ENCODE measurements at places on chromosomes 5 and 9.

DNA sequence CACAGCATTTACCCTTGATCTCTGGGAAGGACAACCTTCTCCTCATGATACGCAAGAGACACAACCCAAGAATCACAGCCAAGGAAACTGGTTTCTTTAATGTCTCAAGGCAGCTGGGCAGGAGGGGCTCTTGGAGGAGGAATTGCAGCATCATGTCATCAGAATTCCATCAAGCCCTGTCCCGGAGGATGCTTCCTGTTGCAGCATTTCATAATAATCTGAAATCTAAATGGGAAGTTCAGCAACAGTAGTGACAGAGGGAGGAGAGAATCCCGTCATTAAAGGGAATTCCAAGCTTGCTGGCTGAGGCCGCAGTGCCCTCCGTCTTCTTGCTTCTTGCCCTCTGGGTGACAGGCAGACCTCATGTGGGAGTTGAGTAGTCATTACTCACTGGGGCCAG is 192.7 kb downstream of the TENT4A start:
- DNase-seq, result no peak

DNA sequence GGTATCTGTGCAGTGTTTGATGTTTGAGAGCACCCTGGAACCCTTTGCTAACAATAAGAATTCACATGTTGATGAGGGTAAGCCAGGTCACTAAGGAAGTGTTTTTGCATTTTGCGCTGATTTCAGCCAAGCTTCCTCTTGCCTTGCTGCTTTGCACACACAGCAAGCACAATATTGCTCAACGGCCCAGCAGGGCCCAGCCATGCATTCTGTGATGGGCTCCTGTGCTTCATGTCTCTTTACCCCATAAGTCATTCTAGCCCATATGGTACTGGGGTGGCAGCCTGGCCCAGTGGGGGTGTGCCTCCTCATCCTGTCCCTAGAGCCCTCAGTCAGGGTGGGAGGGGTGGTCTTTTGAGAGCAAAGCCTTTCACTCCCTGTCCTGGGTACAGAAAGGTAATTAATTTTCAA is 481.3 kb downstream of the GADD45G start:
- no peak for DNase-seq

DNA sequence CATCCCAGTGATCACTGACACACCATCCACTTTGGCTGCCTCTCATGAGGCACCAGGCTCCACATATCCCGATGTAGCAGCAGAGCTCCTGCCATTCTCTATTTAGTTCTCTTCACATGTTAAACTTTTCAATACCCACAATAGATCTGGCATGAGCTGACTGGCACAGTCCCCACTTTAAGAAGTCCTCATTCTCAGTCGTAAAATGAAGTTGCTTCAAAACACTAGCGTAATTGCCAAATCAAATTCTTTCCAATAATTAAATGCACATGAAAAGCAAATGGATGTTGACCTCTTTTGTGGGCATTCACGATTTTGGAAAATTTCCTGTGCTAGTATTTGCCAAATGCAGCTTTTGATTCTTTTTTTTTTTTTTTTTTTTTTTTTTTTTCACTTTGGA is 32.4 kb downstream of the HAPLN1 start:
- no peak for DNase-seq

DNA sequence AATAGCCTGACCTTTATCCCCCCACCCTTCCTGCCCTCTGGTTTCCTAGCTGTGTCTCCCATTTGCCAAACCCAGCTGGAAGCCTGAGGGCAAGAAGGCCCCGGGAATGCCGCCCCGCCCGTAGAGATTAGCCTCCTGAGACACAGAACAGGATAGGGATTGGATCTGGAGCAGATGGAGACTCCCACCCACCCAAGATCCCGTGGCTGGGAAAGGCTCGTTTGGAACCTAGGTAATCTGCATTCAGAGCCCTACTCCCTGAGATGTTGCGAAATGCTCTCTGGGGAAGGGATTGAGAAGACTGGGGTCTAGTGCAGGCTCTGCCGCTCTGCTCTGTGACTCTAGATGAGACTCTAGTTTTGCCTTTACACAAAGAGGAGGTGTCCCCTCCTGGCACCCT is 10.9 kb downstream of the AQP3 start:
- DNase-seq, result no peak

- DNase-seq, result no peak
Measured at GRCh38 chr9:9112001-9112720, 1312.6 kb upstream of the DMAC1 start.

- no peak for DNase-seq
Measured at GRCh38 chr9:88798476-88798875, 192.8 kb upstream of the S1PR3 start.

DNA sequence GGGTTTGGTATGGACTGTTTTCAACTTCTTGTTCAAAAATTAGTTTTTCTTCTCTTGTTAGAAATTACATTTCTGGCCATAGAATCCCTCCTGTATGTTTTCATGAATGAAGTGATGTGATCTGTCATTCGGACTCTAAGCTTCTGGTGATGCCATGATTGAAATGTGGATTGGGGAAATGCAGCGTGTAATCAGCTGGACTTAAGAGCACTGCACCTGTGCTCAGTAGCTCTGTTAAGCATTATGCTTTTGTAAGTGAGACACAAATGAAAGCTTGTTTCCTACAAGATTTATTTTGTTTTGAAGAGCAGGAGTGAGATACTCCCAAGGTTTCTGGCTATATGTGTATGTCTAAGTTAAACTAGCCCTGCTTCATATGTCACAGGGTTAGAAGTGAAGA is 24.0 kb upstream of the FAM120AOS start:
- no peak for DNase-seq

GRCh38 chr5:163448491-163448890 is 11.1 kb downstream of the CCNG1 start:
- no peak for DNase-seq

GRCh38 chr5:146965761-146966659 is 87.5 kb upstream of the PPP2R2B start:
- DNase-seq, result peak; percentile 87

- DNase-seq, result peak; percentile 85
Measured at GRCh38 chr5:150107909-150108447, 21.6 kb upstream of the CSF1R start.

DNA sequence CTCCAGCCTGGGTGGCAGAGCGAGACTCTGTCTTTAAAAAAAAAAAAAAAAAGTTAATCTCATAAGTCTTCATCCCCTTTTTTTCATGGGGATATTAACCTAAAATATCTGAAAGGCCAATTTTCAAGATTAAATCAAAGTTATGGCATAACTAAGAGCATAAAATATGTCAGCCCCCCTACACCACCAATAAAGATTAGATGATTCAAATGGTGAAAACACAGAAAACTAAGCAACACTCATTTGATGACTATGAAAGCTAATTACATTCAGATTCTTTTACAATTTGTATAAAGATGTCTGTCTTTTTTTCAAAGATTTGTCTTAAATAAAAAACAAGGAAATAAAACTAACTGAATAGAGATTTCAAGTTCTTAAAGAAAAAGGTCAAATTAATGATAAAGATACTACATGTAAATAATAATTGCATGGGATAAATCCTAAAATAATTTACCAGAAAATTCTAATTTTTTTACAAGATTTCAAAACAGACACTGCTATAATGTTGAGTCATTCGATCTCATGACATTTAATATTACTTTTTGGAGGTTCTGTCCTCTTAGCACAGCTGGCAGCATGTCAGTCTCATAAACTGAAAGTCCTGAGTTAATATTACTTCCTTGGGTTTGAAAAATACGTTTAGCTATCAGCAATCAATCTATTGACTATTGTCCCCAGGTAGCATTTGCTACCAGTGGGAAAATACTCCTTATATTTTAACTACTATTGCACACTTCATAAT is 112.9 kb downstream of the KIAA0825 start:
- DNase-seq, result peak; percentile 13

- peak; percentile 71 for DNase-seq
Measured at GRCh38 chr5:65482296-65482735, 596 bp upstream of the ADAMTS6 start.

DNA sequence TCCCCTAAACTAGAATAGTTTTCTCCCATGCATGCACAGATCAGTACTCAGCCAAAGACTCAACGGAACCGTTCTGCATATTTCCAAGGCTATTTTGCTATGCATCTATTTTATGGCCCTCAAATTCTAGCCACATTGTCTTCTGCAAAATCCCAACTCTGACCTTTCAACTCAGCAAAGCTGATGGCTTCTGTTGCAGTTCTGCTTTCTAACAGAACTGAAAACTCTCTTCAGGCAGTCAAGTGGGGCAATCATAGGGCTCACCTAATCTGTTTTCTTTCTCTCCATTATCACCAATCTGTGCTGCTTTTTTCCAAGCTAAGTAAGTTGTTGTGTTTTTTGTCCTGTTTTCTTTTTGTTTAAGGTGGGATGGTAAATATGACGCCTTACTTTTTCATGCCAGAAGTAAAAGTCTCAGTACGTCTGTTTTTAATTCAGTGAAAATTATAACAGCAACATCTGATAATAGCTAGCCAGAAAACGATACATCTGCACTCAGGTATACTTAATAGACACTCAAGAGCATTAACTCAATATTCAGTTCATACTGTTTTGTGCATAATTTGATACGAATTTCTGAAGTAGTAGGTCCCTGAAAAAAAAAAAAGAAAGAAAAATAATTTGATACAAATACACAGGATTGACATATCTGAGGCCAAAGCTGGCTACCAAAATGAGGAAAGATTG is 454.3 kb downstream of the TLE1 start:
- no peak for DNase-seq

GRCh38 chr9:22423566-22423965 is 23.1 kb upstream of the DMRTA1 start:
- DNase-seq, result no peak

- DNase-seq, result no peak
Measured at GRCh38 chr5:174358276-174358675, 312.8 kb downstream of the NSG2 start.

DNA sequence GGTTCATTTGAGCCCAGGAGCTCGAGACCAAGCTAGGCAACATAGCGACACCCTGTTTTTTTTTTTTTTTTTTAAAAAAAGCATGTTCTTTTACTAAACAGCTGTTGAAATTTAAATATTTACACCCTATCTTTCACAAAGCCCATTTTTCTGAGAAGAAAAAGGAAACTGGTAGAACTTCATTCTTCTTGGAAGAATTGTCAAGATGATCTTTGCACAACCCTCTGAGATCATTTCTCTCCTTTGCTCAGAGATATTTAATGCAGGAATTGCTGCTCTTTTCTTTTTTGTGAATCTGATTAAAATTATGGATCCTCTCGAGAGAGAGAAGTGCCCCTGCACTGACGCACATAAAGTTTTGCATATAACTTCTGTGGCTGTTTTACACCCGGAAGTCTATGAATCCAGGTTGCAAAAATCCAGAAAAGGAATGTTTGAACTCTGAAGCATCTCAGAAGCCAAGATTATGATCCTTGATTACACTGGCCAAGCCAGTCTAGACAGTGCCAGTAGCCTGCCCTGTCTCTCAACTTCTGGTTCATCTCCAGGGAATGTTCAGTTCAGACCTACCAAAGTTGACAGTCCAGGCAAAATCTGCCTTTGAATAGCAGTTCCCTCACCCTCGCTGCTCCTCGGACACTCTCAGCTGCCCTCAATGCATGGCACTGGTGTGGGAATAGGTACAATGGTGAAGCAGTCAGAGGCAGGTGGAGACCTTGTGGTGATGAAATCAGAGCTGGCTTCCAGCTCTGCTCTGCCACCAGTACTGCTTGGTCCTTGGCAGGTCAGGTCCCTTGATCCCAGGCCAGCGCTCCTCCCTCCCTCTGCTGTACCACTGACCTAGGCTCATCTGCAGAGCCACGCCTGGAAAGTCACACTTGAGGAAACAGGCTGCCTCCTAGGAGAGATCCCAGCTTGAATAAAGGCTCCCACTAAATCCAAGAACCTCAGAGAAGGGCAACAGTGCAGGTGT is 13.3 kb upstream of the SLC31A2 start:
- DNase-seq, result no peak

- DNase-seq, result peak; percentile 82
Measured at GRCh38 chr5:107389130-107389774, 281.5 kb downstream of the EFNA5 start.

- DNase-seq, result peak; percentile 17
Measured at GRCh38 chr5:115231598-115231997, 31.1 kb downstream of the PGGT1B start.

DNA sequence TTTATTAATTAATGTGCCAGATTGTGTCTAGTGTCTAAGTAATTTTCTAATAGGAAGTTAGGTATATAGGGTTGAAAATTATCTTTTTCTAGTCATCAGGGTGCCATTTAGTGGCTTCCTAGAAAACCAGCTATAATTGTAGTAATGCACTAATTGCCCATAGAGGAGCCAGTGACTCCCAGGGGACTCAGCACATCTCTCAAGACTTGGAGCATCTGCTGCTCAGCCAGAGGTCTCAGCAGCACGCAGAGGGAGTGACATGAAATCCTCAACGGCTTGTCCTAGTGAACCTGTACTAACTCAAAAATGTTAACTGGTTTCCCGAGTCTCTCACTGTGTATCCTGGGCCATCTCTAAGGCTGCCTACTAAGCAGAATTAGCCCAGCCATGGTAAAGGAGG is 78.2 kb upstream of the MAN2A1 start:
- no peak for DNase-seq

DNA sequence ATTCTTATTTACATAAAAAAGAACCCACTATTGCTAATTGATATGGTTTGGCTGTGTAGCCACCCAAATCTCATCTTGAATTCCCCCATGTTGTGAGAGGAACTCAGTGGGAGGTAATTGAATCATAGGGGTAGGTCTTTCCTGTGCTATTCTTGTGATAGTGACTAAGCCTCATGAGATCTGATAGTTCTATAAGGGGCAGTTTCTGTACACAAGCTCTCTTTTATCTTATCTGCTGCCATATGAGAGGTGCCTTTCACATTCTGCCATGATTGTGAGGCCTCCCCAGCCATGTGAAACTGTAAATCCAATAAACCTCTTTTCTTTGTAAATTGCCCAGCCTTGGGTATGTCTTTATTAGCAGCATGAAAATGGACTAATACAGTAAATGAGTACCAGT is 58.2 kb upstream of the PRR16 start:
- peak; percentile 93 for DNase-seq

DNA sequence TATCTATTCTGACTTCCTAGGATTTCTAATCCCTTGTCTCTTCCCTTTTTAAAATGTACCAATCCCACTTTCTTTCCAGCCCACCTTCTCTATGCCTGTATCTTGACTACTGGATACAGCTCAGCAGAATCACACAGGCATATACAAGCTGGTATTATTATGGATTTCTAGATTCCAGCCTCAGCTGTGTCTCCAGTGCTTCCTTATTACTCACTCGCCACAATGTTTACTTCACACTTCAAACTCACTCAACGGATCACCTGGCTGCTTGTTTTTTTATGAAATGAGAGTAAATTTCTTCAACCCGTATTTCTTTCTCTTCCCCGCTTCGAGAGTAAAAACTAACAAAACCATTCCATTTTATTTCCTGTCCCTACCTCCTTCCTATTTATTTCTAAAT is 38.8 kb downstream of the CWC27 start:
- DNase-seq, result peak; percentile 66

- no peak for DNase-seq
Measured at GRCh38 chr9:133162861-133163503, 732 bp downstream of the GBGT1 start.

GRCh38 chr9:131467214-131467935 is 35.3 kb upstream of the POMT1 start:
- DNase-seq, result no peak

GRCh38 chr5:107739661-107740060 is 68.9 kb upstream of the EFNA5 start:
- DNase-seq, result no peak

All from choroid plexus epithelial cell (primary cell).